Activated CD8-positive, alpha-beta T cell treated with anti-CD3 and anti-CD28 coated beads, Interleukin-2, amount 10 ng/mL, durations not matched to agents 7 days and 5 days (primary cell): ENCODE measurements at places on chromosomes 7 and 10. TPM values are rescaled to one million over a fixed set of nuclear protein-coding genes. Genes with fewer than 3 reads are reported as not detected.

The MYL7 gene
- not detected for total RNA-seq

The WIPF3 gene
- total RNA-seq = not detected

The ADRB1 gene
- total RNA-seq = 0.45 TPM

DNA sequence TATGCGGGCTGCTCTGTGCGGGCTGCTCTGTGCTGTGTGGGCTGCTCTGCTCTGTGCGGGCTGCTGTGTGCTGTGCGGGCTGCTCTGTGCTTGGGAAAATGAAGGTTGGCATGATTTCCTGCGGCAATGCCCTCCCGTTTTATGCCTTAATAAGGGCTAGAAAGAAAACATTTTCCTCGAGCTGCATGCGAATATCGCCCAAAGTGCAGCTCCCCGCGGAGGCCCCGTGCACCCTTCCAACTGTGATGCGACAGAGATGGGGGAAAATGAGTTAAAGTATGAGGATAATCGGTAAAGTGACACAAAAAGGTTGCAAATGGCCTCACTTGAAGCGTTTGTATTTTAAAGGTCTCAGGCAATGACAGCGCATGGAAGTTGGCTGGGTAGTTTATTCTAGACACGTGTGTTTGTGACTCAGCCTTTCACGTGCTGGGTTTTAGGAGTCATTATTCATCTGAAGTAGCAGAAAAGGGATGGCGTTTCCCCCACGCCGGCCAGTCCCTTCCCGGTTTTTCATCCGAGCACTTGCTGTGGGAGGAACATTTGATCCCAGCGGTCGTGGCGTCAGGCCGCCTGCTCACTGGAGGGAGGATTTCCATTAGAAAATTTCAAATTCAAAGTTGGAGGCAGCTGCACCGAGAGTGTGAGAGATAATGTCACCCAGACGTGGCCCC, 220.7 kb downstream of the ADARB2 start:
- no peak for DNase-seq

DNA sequence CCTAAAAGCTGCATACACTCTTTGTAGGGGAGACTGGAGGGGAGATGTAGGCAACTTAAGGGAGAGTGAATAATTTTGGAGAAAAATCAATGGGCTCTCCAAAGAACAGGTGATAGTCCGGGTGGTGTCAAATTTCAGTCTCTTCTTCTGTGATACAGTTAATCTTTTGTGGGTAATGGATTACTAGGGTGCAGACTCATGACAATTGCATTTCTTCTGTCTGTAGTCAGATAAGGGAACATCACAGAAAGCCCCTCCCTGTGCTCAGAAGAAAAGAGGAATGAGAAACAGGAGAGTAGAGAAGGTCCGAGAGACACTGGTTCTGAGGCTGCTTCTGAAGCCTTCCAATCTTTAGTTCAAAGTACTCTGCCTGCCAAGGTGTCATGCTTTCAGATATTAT, 1140.7 kb upstream of the LRRN3 start:
- no peak for DNase-seq

The TFR2 gene
- total RNA-seq = 14.5 TPM

DNA sequence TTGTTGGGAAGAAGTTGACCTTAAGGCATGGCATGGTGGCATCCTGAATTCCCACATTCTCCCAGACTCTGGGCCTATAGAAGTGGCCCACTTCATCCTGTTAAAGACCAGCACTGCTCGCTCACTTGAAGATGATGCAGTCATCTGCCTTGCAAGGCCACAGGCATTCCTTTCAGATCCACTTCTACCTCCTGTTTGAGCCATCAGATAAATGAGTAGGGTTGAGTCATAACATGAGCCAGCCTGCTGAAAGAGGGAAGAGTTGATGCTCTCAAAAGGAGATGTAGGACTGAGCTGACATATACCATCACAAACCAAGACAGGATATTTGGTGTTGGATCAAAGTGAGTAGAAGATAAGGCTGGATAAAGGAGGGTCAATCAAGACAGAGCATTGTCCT, 1.5 kb upstream of the EBLN1 start:
- DNase-seq = no peak

The MEOX2 gene
- total RNA-seq = not detected

The HTR5A gene
- not detected for total RNA-seq

The PON2 gene
- total RNA-seq = 2.9 TPM

The IDI2 gene
- total RNA-seq = not detected

DNA sequence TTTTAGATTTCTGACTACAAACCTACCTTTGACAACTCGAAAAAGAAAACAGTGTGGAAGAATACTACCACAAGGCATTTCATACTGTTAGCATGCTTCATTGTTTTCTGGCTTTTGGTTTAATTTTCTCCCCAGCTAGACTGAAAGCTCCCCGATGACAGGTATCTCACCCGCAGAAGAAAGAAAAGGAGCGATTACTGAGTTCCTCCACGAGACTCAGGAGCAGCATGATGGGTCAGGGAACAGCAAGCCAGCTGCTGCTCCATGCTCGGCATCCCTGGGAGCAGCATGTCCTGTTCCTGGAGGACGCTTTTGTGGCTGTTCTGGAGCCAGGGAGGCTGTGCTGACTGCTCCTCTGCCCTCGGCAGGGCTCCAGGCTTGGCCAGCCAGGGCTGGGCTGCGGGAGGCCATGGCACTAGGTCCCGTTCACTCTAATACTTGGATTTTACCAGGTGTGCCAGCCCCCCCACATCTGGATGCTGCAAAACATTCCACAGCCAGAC, 133.4 kb downstream of the PRKAG2 start:
- DNase-seq = no peak

GRCh38 chr10:45417746-45418145, 43.7 kb downstream of the ALOX5 start:
- no peak for DNase-seq

The IGF2BP3 gene
- total RNA-seq = 0.55 TPM
